HFFc6 (cell line): ENCODE measurements at places on chromosomes 12 and 14. TPM values are rescaled to one million over a fixed set of nuclear protein-coding genes. Genes with fewer than 3 reads are reported as not detected.

The P2RX2 gene
- not detected in 3 replicates for total RNA-seq

DNA sequence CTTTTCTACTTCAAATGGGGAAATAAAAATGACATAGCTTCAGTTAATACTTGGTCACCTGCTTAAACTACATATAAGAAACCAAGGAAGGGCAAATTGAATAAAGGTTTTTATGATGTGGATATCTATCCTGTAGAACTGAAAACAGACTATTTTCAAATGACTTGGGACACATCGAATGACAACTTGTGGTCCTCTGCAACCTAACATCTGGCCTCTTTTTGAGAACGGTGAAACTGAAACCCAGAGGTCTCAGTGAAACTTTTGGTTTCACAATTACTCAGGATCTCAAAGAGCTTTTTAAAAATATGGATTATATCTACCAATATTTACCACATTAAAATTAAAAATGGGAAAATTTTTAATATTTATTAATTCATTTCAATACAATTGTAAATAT is 65.2 kb downstream of the PPP2R5E start:
- no peak for DNase-seq
- no peak overlapping the region for H3K27ac ChIP-seq
- H3K36me3 ChIP-seq: no peaks in the 10 kb centered on the region
- no peaks in the 10 kb centered on the region for H3K27me3 ChIP-seq
- H3K4me3 ChIP-seq: no peak overlapping the region

DNA sequence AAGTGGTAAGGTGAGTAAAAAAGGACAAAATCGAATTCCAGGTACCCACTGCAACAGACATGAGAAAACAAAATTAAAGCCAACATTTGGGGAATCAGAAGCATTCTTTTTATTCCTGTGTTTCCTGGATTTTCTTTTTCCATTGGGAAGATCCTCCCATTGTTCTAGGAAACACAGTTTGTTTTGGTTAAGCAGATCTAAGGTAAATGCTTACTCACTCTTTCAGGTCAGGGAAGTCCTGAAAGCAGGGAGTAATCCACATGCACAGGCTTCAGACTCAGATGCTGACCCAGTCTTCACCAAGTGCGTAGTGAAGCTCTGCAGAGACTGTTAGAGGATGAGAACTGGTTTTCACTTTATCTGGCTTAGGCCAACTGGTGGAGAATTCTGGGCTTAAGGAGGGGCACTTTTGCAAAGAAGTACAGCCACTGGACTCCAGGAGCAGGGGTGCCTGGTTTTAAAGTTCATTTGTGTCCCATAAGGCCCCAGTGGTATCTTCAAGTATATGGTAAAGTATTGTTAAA is 57.7 kb downstream of the RPAP3 start:
- no peak overlapping the region for H3K27ac ChIP-seq
- peaks cover 19% of the 10 kb centered on the region for H3K36me3 ChIP-seq

The LRFN5 gene
- total RNA-seq: not detected in 3 replicates

- DNase-seq: no peak
- H3K4me3 ChIP-seq: no peak overlapping the region
- no peaks in the 10 kb centered on the region for H3K36me3 ChIP-seq
- no peaks in the 10 kb centered on the region for H3K4me1 ChIP-seq
- H3K27me3 ChIP-seq: no peaks in the 10 kb centered on the region
These were observed 136.4 kb upstream of the LGR5 start for GRCh38 chr12:71303199-71303598.

DNA sequence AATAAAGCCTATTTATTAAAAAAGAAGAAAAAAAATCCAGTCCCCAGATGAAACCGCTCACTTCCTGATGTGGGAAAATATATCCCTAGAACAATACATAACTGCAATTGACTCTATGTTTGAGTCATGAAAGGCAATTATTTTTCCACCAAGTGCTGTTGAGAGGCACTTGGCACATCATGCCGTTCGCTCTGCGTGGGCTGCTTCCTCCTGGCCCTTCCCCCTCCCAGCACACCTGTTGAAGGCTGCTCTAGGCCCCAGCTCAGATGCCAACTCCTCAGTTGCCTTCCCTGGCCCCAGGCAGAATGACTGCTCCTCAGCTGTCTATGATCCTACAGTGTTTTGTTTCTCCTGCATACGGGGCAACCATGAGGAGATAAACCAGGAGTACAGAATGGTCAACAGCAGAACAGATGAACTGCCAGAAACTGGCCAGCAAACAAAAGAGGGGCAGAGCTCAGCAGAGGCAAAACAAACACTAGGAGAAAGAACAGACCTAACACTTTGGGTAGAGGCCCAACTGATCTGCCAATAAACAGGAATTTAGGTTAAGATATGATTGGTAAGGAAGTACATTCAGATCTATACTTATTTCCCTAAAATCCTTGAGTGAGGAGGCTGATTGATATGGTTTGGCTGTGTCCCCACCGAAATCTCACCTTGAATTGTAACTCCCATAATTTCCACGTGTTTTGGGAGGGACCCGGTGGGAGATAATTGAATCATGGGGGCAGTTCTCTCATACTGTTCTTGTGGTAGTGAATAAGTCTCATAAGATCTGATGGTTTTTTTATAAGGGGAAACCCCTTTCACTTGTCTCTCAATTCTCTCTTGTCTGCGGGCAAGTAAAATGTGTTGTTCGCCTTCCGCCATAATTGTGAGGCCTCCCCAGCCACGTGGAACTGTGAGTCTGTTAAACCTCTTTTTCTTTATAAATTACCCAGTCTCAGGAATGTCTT is 58.6 kb downstream of the SLC38A1 start:
- peaks cover 61% of the 10 kb centered on the region for H3K36me3 ChIP-seq
- no peak overlapping the region for H3K4me3 ChIP-seq
- no peak for DNase-seq
- H3K4me1 ChIP-seq: peaks cover 59% of the 10 kb centered on the region

The YLPM1 gene
- total RNA-seq: 46.6 to 50.8 TPM (median 49.0 TPM) in 3 replicates

DNA sequence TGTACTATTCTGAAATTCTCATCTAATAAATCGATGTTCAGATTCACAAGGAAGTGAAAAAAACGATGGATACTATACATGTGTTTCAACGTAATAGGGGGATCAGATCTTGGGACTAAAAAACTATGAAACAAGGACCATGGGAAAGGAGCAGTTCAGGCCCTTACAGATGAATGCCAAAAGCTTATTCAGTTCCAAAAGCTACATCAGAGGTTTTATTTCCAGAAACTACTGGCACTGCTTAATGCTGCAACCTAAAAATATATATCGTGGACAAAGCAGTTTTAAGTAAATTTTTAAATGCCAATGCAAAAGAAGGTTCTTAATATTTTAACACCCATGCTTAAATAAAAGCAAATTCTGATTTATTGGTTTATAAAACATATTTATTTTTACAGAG is 38.5 kb downstream of the LRIG3 start:
- no peak for DNase-seq
- H3K36me3 ChIP-seq: peaks cover 52% of the 10 kb centered on the region
- H3K4me3 ChIP-seq: no peak overlapping the region
- H3K27me3 ChIP-seq: no peaks in the 10 kb centered on the region; the same call in 1 of the 2 replicates
- H3K4me1 ChIP-seq: peaks cover 9% of the 10 kb centered on the region

DNA sequence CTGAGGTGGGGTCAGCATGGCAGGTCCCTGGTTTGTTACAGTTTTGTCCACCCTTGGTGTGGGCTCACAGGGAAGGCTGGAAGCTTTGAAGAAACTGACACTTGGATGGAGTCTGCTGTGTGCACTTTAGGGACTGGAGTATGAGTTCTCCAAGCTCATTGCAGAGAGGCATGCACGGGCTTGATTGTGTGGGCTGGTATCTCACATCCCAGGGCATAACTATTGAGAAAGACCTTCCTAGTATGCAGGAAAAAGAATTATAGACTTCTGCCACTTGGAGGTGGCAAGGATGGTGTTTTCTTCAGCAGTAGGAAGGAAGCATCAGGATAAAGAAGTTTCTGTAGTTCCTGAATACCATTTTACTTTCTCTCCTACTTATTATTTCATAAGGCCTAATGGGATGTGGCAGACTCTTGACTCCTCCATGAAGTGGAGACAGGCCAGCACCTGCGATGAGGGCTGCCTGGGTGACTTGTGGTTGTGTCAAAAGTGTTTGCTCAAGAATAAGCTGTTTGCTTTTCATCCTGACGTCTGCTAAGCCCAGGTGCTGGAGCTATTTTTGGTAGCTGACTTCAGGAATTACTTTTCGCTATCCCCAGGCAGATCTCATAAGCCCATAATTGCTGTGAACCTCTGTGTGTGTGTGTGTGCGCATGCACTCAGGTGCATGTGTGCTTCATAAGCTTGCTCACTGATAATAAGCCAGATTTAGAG is 125.8 kb downstream of the KTN1 start:
- H3K4me1 ChIP-seq: peaks cover 38% of the 10 kb centered on the region
- H3K36me3 ChIP-seq: peaks cover 8% of the 10 kb centered on the region
- no peak overlapping the region for H3K27ac ChIP-seq
- DNase-seq: no peak
- no peaks in the 10 kb centered on the region; the same call in none of the 2 replicates for H3K27me3 ChIP-seq

- DNase-seq: no peak
- H3K36me3 ChIP-seq: no peaks in the 10 kb centered on the region
- H3K27ac ChIP-seq: no peak overlapping the region
These were observed 95.9 kb upstream of the DDHD1 start for GRCh38 chr14:53249059-53249458.

DNA sequence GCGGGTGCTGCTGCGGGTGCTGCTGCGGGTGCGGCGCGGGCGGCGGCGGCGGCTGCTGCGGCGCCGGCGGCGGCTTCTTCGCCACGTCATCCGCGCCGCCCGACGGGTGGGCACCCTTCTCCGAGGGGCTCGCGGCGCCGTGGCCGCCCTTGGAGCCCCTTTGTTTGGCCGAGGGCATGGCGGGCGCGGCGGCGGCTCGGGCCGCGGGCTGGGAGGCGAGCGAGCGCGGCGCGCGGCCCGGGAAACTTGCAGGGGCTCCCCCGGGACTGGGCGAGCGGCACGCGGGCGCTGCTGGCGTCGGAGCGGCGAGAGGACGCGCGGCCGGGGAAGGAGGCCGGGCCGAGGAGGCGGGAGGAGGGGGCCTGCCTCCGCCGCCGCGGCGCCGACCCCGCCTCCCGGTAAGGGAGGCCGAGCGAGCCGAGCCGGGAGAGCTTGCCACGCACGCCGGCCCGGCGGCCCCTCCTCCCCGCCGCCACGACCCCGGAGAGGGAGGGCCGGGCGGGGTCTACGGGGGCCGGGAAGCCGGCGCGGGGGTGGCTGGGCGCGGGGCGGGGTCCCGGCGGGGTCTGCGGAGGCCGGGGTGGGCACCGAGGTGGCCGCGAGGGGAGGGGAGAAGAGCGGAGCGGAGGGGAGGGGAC is at the start of gene CKAP4:
CKAP4 (minus strand) TSS at position 347 of the 638 bp plus-strand sequence; CDS start at position 178, 169 bp downstream.
- H3K4me1 ChIP-seq: peaks cover 61% of the 10 kb centered on the region
- DNase-seq: peak; percentile 43
- peak within 1 kb of the TSS; percentile 88 for H3K4me3 ChIP-seq

The TSHR gene
- total RNA-seq: not detected in 3 replicates

The SRGAP1 gene
- total RNA-seq: 33.6 to 35.7 TPM (median 34.8 TPM) in 3 replicates

DNA sequence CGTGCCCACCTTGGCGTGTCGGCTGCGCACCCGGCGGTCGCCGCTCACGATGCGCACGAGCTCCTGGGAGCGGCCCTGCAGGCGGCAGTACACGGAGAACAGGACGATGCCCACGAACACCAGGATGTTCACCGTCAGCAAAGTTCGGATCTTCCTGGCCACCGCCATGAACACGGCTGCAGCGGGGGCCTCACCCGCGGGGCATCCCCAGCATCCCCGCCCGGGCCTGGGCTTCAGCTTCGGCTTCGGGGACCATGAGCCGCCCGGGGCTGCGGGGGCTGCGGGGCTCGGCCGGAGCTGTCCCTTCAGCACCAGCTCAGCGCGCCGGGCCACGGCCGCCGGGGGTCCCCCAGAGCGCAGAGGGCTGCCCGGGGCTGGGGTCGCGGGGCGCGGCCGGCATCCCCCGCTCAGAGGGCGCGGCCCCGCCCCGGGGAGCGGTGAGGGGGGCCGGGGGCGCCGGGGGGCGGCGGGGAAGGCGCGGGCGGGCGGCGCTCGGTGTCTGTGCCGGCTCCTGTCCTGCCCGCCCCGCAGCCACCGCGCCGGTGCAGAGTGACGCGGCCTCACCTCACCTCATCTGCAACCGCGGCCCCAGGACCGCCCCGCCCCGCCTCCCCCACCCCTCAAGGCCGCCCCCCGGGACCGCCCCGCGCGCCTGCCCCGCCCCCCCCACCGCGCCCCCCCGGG is at the start of gene GALNT9:
GALNT9 (minus strand) TSS at position 554 of the 684 bp plus-strand sequence; CDS start at position 168, 386 bp downstream.
- H3K4me3 ChIP-seq: no peak within 1 kb of the TSS
- peaks cover 18% of the 10 kb centered on the region for H3K4me1 ChIP-seq
- H3K27me3 ChIP-seq: peaks cover 5% of the 10 kb centered on the region
- DNase-seq: no peak

- H3K36me3 ChIP-seq: no peaks in the 10 kb centered on the region
- no peak overlapping the region for H3K27ac ChIP-seq
- no peak overlapping the region for H3K4me3 ChIP-seq
- H3K27me3 ChIP-seq: peaks cover 2% of the 10 kb centered on the region; the same call in 1 of the 2 replicates
- DNase-seq: no peak
These were observed 18.6 kb downstream of the JAG2 start for GRCh38 chr14:105150026-105150367.

- H3K36me3 ChIP-seq: no peaks in the 10 kb centered on the region
- H3K27me3 ChIP-seq: peaks cover 2% of the 10 kb centered on the region; the same call in 1 of the 2 replicates
- H3K4me3 ChIP-seq: no peak overlapping the region
- DNase-seq: no peak
- peaks cover 15% of the 10 kb centered on the region for H3K4me1 ChIP-seq
These were observed 51.5 kb downstream of the PSMA6 start for GRCh38 chr14:35343702-35344101.

The GDF3 gene
- not detected in 3 replicates for total RNA-seq

GRCh38 chr12:125469683-125470082 is 404.4 kb downstream of the AACS start:
- H3K27me3 ChIP-seq: no peaks in the 10 kb centered on the region
- DNase-seq: no peak
- H3K27ac ChIP-seq: no peak overlapping the region
- peaks cover 10% of the 10 kb centered on the region for H3K36me3 ChIP-seq

The TEAD4 gene
- total RNA-seq: 20.7 to 24.8 TPM (median 23.4 TPM) in 3 replicates
